ENCODE measurements at places on chromosomes 11 and 22. TPM values are rescaled to one million over a fixed set of nuclear protein-coding genes. Genes with fewer than 3 reads are reported as not detected.

Gene HBG2
- not detected for total RNA-seq

Gene ACRV1
- total RNA-seq = not detected

Gene SCUBE2
- total RNA-seq = 0.57 TPM

Gene CTSW
- total RNA-seq = not detected

Gene GLYAT
- total RNA-seq = not detected

Gene OR51T1
- not detected for total RNA-seq

Gene OR51E2
- total RNA-seq = 0.14 TPM

Gene ZNF280A
- 2.8 TPM for total RNA-seq

Gene C11orf87
- total RNA-seq = 0.03 TPM

Gene CSKMT
- 13.1 TPM for total RNA-seq

Gene C11orf91
- 0.50 TPM for total RNA-seq

Gene POLD4
- 271 TPM for total RNA-seq

Gene PATE2
- not detected for total RNA-seq

Gene TPST2
- 11.4 TPM for total RNA-seq

Gene CDC45
- 24.1 TPM for total RNA-seq
